ENCODE measurements at places on chromosomes 6 and 20. TPM values are rescaled to one million over a fixed set of nuclear protein-coding genes. Genes with fewer than 3 reads are reported as not detected.

Gene SLPI
- not detected for polyA plus RNA-seq

Gene NKX2-2
- 0.13 TPM for polyA plus RNA-seq

Gene SLC35D3
- 0.06 TPM for polyA plus RNA-seq

Gene COL9A3
- polyA plus RNA-seq, result 6.1 TPM

DNA sequence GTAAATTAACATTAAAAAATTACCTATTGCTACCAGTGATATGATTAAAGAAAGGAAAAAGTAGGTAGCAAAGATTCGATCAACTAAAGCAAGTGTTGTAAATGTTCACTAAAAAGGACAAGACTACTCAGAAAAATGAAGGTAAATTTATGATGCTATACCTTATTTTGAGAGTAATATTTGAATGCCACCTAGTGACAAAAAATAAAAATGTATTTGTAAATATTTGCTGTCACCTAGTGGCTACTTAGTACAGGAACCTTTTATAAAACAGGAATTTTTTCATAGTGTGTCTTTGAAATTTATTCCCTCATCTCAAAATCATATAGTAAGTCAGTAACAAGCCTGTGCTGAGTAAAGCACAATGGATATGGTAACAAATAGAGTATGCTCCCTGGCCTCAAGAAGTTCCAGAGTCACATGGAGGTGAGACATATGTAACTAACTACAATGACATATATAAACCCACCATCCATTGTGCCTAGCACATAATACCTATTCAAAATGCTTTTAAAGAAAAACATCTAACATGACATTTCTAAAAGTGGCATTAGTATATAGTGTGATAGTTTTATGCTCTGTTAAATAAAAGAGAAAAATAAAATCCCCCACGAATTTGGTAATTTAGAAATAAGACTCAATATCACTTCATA is 193.1 kb upstream of the SIM1 start:
- no peak for DNase-seq

Data from forelimb muscle (tissue), 1 donor.